ENCODE measurements at places on chromosomes 16 and 17. TPM values are rescaled to one million over a fixed set of nuclear protein-coding genes. Genes with fewer than 3 reads are reported as not detected.

ADGRG1 gene
- total RNA-seq = 79.1 TPM

ZACN gene
- not detected for total RNA-seq

ZPBP2 gene
- not detected for total RNA-seq

SPATA32 gene
- total RNA-seq = not detected

CLEC19A gene
- total RNA-seq = not detected

CHD9NB gene
- total RNA-seq = 0.85 TPM

KCNJ12 gene
- 0.81 TPM for total RNA-seq

ACSM3 gene
- total RNA-seq = 0.41 TPM

KRTAP2-1 gene
- not detected for total RNA-seq

GINS2 gene
- 2.0 TPM for total RNA-seq

CPHXL2 gene
- total RNA-seq = not detected

DNA sequence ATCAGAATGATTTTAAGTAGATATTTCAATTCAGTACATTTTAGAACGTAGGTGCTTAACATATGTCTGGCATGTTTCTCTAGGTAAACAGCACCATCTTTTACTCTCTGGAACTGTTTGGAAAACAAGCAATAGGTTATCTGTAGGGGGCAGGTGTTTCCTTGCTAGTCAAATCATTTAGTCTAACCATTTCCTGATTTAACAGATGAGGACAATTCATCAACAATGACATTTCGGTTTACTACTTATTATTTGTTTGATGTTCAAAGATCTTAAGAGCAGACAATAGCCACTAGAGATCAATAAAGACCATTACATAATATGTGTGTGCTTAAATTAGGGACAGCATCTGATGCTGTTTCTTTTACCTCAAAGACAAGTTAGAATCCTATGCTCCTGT lies 173.1 kb downstream of the CEP112 start:
- DNase-seq = no peak
- no peaks in the 10 kb centered on the region for H3K36me3 ChIP-seq
- H3K4me3 ChIP-seq = no peak overlapping the region
- no peaks in the 10 kb centered on the region for H3K27me3 ChIP-seq
- no peak overlapping the region for H3K27ac ChIP-seq

DNA sequence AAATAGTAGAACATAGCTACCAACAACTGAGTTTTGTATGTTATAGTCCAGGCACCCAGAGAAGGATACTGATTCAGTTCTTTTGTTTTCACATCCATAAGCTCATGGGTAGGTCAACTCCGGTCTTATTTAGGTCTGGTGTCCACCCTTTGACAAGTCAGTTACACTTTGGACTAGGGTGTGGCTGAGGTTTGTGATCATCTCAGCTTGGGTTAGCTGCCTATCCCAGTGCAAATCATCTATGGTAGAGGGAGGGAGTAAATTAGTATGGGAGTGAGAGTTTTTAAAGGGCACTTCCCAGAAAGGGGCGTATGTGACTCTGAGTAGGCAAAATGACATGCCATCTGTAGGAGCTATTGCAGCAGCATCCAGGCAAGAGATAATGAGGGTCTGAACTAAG lies 66.1 kb downstream of the TANC2 start:
- H3K4me3 ChIP-seq = no peak overlapping the region
- no peaks in the 10 kb centered on the region for H3K36me3 ChIP-seq
- H3K4me1 ChIP-seq = peaks cover 11% of the 10 kb centered on the region
- no peak for DNase-seq
- H3K27me3 ChIP-seq = no peaks in the 10 kb centered on the region

DNA sequence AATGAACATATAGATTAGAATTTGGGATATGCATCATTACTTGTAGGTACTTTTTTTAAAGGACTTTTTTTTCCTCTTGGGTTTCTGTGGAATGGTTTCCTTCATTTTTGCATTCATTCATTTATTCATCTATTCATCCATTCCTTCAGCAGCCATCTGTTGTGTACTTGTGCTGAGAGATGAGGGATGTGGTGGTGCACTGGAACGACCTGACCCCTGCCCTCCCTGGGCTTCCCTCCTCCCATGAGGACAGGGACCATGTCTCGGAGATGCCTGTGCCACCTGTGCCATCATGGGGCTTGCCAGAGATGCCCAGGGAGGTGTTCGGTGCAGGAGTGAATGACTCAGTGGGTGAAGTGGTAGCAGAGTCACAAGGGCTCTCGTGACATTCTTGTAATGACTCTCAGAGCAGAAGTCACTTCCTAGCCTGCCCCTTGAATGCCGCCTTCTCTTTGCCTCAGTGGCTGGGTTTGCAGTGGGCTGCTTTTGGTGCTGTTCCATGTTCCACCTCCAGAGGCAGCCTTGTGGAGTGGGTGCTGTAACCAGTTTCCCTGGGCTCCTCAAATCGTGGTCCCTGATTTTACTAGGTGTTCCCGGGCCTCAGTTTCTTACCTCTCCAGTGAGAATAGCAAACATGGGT lies 43.9 kb downstream of the CLEC16A start:
- H3K36me3 ChIP-seq = no peaks in the 10 kb centered on the region
- H3K27ac ChIP-seq = no peak overlapping the region
- H3K27me3 ChIP-seq = no peaks in the 10 kb centered on the region
- DNase-seq = no peak
- no peak overlapping the region for H3K4me3 ChIP-seq

- no peak overlapping the region for H3K27ac ChIP-seq
- H3K4me1 ChIP-seq = peaks cover 7% of the 10 kb centered on the region
- H3K36me3 ChIP-seq = no peaks in the 10 kb centered on the region
- H3K27me3 ChIP-seq = no peaks in the 10 kb centered on the region
- H3K4me3 ChIP-seq = peak overlapping the region; percentile 72
Measured at GRCh38 chr17:58332778-58333735, 4.5 kb upstream of the TSPOAP1 start.

- H3K27ac ChIP-seq = peak within 1 kb of the TSS; percentile 85
- H3K36me3 ChIP-seq = peaks cover 11% of the 10 kb centered on the region
- H3K27me3 ChIP-seq = no peaks in the 10 kb centered on the region
- peak; percentile 38 for DNase-seq
- H3K4me3 ChIP-seq = peak within 1 kb of the TSS; percentile 90
Measured at GRCh38 chr17:41864836-41865595, at the start of gene KLHL11. KLHL11 (minus strand) TSS chr17:41865423; CDS start chr17:41865370, 53 bp downstream.

DNA sequence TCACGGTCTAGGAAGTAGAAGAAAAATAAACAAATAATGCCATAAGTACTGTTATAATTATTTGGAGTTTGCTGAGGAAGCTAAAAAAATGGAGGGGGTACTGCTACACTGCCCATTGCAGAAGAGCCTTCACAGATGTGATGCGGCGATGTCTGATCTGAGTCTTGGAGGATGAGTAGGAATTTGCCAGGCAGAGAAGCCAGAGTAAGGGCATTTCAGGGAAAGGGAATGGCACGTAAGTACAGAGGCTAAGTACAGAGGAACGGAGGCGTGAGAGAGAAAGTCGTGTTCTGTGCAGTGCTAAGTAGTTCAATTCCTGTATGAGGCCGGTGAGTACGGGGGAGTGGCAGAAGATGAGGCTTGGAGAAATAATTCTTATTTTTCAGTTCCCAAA lies 741 bp upstream of the GRB2 start:
- H3K4me3 ChIP-seq = peak overlapping the region; percentile 96
- H3K4me1 ChIP-seq = peaks cover 18% of the 10 kb centered on the region
- H3K27me3 ChIP-seq = no peaks in the 10 kb centered on the region
- no peaks in the 10 kb centered on the region for H3K36me3 ChIP-seq

DNA sequence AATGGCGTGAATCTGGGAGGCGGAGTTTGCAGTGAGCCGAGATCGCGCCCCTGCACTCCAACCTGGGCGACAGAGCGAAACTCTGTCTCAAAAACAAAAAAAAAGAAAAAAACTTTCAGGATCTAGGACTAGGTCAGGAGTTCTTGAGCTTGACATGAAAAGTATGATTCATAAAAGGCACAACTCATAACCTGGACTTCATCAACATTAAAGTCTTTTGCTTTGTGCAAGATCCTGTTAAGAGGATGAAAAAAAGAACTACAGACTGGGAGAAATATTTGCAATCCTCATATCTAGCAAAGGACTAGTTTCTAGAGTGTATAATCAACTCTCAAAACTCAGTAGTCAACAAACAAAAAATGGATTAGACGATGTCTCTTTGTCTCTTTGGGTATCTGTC lies 40.0 kb downstream of the TBC1D16 start:
- peaks cover 12% of the 10 kb centered on the region for H3K4me1 ChIP-seq
- H3K27me3 ChIP-seq = no peaks in the 10 kb centered on the region
- H3K36me3 ChIP-seq = no peaks in the 10 kb centered on the region
- H3K4me3 ChIP-seq = no peak overlapping the region
- no peak overlapping the region for H3K27ac ChIP-seq

DNA sequence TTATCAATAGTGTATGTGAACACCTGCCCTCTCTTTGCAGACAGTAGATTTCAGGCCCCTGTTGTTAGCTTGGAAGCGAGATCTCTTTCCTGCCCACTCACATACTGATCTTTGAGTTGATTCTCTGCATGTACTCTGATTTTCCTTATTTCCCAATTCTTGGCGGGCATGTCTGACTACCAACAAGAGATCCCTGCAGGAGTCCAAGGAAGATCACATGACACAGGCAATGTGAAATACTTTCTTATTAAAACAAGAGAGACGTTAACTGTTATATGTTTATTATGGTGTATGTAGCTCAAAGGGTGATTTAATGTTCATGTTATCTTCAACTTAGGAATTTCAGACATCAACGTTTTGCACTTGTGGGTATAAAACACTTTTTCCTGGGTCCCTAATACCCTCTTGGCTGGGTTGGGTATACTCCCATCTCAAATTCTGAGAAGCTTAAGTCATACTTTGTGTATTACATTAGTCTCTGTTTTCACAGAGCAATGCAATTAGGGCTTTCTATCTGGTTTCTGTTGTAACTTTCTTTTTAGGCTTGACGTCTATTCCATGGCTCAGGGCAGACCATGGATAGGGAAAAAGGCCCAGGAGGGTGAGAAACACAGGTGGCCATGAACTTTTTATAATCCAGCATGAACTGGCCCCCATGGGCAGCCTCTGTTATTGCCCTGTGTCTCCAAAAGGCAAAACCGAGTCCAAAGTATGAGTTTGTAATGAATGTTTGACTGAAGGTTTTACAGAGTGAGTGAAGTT lies 32.2 kb downstream of the HSD17B2 start:
- H3K4me3 ChIP-seq = no peak overlapping the region
- H3K27ac ChIP-seq = no peak overlapping the region
- no peaks in the 10 kb centered on the region for H3K36me3 ChIP-seq
- H3K4me1 ChIP-seq = no peaks in the 10 kb centered on the region

- no peak for DNase-seq
- no peaks in the 10 kb centered on the region for H3K27me3 ChIP-seq
- H3K4me1 ChIP-seq = no peaks in the 10 kb centered on the region
- no peak overlapping the region for H3K4me3 ChIP-seq
- no peak overlapping the region for H3K27ac ChIP-seq
Measured at GRCh38 chr17:59519132-59519531, 46.3 kb upstream of the DHX40 start.

- H3K27ac ChIP-seq = no peak overlapping the region
- no peak overlapping the region for H3K4me3 ChIP-seq
- H3K36me3 ChIP-seq = no peaks in the 10 kb centered on the region
- DNase-seq = no peak
- H3K27me3 ChIP-seq = no peaks in the 10 kb centered on the region
Measured at GRCh38 chr17:6164996-6165395, 94.8 kb downstream of the WSCD1 start.

GRCh38 chr17:78316867-78317789 lies 42.7 kb downstream of the SOCS3 start:
- peak overlapping the region; percentile 85 for H3K27ac ChIP-seq
- H3K4me1 ChIP-seq = peaks cover 25% of the 10 kb centered on the region
- H3K36me3 ChIP-seq = no peaks in the 10 kb centered on the region
- no peaks in the 10 kb centered on the region for H3K27me3 ChIP-seq

GRCh38 chr17:17533901-17534441 lies 37.8 kb upstream of the RASD1 start:
- H3K4me1 ChIP-seq = peaks cover 34% of the 10 kb centered on the region
- no peaks in the 10 kb centered on the region for H3K36me3 ChIP-seq
- H3K4me3 ChIP-seq = no peak overlapping the region
